ENCODE measurements at places on chromosomes 7 and 10.

DNA sequence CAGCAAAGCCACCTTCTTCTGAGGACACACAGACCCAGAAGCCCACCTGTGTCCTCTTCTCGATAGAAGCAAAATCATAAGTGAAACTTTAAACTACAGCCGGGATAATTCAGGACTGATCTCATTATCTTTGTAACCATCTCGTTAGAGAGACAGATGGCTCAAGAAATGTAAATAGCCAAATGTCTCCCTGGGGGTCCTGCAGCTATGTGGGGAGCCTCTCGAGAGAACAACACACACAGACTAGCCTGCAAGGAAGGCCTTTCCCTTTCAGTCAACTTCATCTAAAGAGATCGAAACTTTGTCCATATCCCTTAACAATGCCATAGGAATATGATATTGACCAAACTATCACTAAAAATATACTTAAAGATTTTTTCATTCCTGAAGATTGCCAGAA, 93.5 kb downstream of the VWC2 start:
- no peaks in the 10 kb centered on the region for H3K36me3 ChIP-seq
- H3K27ac ChIP-seq = no peak overlapping the region
- H3K4me1 ChIP-seq = peaks cover 20% of the 10 kb centered on the region
- no peak overlapping the region for H3K4me3 ChIP-seq

- no peak overlapping the region for H3K4me3 ChIP-seq
- no peak for DNase-seq
- no peaks in the 10 kb centered on the region for H3K4me1 ChIP-seq
- no peaks in the 10 kb centered on the region for H3K36me3 ChIP-seq
- peaks cover 4% of the 10 kb centered on the region for H3K27me3 ChIP-seq
- no peak overlapping the region for H3K27ac ChIP-seq
Measured at GRCh38 chr10:33790521-33791271, 456.2 kb upstream of the NRP1 start.

DNA sequence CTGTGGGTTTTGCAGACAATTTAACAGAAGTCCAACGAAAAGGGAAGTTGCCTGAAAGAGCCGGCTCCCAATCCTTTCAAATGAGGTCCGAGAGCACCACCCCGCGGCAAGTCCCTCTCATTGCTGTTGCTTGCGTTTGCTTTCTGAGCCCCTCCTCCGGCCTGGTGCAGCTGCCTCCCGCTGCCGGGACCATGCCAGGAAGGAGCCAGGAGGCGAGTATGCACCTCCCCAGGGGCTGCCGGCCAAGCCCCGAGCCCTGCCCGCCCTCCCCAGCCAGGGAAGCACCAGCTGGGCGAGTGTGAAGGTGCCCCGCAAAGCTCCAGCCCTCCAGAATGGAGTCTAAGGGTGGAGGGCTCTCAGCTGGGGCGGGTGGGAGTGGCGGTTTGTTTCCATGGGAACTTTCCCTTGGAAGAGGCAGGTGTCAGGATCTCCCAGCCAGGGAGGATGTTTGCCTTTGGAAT, 25.8 kb upstream of the PPP2R2D start:
- peaks cover 6% of the 10 kb centered on the region for H3K36me3 ChIP-seq
- no peak overlapping the region for H3K4me3 ChIP-seq
- peaks cover 14% of the 10 kb centered on the region for H3K27me3 ChIP-seq
- no peak overlapping the region for H3K27ac ChIP-seq
- DNase-seq = peak; percentile 92
- H3K4me1 ChIP-seq = peaks cover 2% of the 10 kb centered on the region

- H3K36me3 ChIP-seq = no peaks in the 10 kb centered on the region
- H3K27ac ChIP-seq = no peak overlapping the region
- no peak for DNase-seq
Measured at GRCh38 chr7:30225863-30226613, 58.4 kb upstream of the ZNRF2 start.

GRCh38 chr10:76213876-76214275, 782.5 kb downstream of the LRMDA start:
- no peak overlapping the region for H3K4me3 ChIP-seq
- no peak overlapping the region for H3K27ac ChIP-seq
- no peaks in the 10 kb centered on the region for H3K27me3 ChIP-seq
- no peaks in the 10 kb centered on the region for H3K4me1 ChIP-seq

- peaks cover 3% of the 10 kb centered on the region for H3K27me3 ChIP-seq
- H3K36me3 ChIP-seq = no peaks in the 10 kb centered on the region
- no peak for DNase-seq
- H3K27ac ChIP-seq = peak overlapping the region; percentile 49
- H3K4me3 ChIP-seq = no peak overlapping the region
Measured at GRCh38 chr7:151683615-151684407, 164.1 kb upstream of the RHEB start.

DNA sequence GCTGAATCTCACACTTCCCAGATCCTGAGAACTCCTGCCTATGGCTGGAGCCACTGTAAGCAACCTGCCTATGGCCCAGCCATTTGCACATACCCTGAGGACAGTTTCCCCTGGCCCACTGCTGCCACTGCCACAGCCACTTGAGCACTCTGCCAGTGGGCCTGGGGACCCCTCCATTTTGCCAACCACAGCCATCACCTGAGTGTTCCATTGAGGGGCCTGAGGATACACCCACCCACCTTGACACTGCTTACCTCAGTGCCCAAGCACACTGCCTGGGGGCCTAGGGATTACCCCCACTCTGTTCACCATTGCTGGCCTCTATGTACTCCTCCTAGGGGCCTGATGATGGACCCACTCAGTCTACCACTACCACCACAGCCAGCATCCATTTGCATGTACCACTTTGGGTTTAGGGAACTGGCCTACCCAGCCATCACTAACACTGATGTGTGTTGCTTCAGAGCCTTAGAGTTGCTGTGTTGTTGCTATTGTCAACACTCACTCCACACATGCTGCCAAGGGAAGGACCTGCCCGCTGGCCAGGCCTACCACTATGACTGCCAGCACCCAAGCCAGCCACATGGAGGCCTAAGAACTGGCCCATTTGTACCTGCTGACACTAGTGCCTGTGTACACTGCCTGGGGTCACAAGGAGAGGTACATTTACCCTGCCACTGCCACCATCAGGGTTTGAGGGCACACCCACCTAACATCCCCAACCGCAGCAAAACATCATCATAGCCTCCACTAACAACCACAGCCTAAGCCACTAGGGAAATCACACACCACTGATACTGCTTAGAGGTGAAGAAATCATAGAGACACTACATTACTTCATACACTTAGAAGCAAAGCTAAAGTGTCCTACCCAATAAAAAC, 45.9 kb upstream of the ANTXRL start:
- H3K27me3 ChIP-seq = peaks cover 10% of the 10 kb centered on the region
- H3K4me3 ChIP-seq = no peak overlapping the region
- DNase-seq = no peak
- no peak overlapping the region for H3K27ac ChIP-seq
- no peaks in the 10 kb centered on the region for H3K4me1 ChIP-seq

DNA sequence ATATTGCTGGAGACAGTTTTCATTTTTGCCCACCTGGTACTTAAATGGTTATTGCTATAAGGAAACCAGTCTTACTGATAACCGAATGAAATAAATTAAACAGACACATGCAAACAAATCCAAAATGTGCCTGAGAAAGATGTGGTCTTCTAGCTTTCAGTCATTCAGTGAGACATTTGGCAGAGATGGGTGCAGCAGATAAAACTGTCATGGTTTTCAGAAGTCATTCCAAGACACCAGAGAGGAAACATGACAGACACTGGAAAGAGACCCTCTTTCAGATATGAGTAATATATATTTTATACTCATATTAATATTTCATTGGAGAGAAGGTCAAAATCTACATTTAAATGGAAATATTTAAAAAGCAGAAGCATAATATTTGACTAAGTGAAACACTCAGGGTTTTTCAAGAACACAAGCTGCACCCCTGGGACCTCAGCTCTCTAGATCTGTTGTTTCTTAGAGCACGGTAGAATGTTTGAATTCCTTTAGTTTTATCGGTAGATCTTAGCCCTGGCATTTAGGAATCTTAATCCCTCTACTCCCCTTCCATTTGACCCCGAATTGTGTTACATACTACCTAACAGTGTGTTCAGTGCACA, 246.1 kb downstream of the AUTS2 start:
- H3K4me3 ChIP-seq = no peak overlapping the region
- no peak overlapping the region for H3K27ac ChIP-seq
- H3K4me1 ChIP-seq = peaks cover 11% of the 10 kb centered on the region
- no peak for DNase-seq

DNA sequence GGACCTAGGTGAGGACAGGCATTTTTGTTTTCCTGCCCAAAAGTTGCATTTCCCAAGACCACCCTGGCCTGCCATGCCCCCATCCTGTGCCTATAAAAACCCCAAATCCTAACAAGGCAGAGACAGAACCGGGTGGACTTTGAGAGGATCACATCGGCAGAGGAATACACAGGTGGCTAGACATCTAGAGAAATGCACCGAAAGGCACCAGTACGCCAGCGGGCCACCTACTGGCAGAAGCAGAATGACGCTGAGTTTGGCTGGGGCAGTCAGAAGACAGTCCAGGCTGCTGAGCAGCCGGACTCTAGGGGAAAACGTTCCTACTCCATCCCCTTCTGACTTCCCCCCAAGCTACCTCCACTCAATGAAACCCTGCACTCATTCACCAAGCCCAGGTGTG, 2.8 kb downstream of the AKR1C4 start:
- no peaks in the 10 kb centered on the region for H3K36me3 ChIP-seq
- DNase-seq = peak; percentile 4
- no peak overlapping the region for H3K4me3 ChIP-seq
- H3K4me1 ChIP-seq = no peaks in the 10 kb centered on the region
- no peak overlapping the region for H3K27ac ChIP-seq

GRCh38 chr7:42236266-42236975, 588 bp downstream of the GLI3 start:
- no peak overlapping the region for H3K27ac ChIP-seq
- peaks cover 11% of the 10 kb centered on the region for H3K27me3 ChIP-seq
- peaks cover 21% of the 10 kb centered on the region for H3K4me1 ChIP-seq

DNA sequence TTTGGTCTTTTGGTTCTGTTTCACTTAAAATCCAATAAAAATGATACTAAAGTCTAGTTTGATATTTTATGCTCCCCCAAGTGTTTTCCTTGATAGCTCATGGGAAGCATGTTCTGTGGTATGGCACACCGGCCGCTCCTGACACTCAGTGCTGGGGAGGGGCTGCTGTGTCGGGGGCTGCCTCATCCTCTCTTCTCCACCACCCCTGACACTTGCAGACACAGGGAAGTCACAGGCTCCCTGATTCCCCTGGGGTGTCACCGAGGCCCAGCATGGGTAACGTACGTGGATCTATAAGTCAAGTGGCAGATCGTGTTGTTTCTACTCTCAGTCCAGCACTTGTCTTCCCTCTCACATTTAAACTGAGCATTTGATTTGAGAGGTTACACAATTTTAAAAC, 508.6 kb downstream of the TNS3 start:
- H3K4me1 ChIP-seq = no peaks in the 10 kb centered on the region
- H3K36me3 ChIP-seq = no peaks in the 10 kb centered on the region
- no peak overlapping the region for H3K27ac ChIP-seq
- no peak overlapping the region for H3K4me3 ChIP-seq
- H3K27me3 ChIP-seq = no peaks in the 10 kb centered on the region
- no peak for DNase-seq
